ENCODE measurements at places on chromosomes 5 and 9.

GRCh38 chr5:176704355-176704754 lies 57.1 kb downstream of the TSPAN17 start:
- no peak for DNase-seq

DNA sequence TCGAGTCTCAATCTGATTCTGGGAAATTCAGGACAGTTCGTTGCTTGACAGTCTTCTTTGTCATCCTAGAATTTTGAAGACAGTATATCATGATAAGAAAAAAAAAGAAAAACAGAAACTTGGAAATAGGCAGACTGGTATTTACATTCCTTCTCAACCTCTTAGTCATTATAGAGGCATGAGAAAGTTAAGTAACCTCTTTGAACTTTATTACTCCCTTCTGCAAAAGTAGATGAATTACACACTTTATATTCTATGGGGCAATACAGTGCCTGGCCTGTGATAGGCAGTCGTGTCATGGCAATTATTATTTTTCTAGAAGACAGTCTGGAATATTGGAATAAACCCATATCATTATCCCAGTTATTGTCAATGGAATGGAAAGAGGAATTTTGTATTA lies 828.9 kb downstream of the TLR4 start:
- no peak for DNase-seq

DNA sequence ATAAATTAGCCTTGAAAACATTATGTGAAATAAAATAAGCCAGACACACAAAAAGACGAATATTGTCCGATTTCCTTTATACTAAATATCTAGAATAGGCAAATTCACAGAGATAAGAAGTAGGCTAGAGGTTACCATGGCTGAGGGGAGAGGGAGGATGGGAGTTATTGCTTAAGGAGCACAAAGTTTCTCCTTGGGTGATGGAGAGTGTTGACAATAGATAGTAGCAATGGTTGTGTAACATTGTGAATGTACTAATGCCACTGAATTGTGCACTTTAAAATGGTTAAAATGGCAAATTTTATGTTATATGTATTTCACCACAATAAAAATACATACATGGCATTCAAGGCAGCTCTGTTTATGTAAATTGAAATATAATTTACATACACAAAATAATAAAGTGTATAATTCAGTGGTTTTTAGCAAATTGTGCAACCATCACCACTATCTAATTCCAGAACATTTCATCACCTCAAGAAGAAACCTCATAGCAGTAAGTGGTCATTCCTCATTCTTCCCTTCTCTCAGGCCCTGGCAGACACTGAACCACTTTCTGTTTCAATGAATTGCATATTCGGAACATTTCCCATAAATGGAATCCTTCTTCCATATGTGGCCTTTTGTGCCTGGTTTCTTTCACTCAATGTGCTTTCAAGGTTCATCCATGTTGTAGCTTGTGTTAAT lies 59.2 kb downstream of the NDST1 start:
- DNase-seq: no peak

- no peak for DNase-seq
Measured at GRCh38 chr5:64969578-64969977, 200.8 kb downstream of the CWC27 start.

DNA sequence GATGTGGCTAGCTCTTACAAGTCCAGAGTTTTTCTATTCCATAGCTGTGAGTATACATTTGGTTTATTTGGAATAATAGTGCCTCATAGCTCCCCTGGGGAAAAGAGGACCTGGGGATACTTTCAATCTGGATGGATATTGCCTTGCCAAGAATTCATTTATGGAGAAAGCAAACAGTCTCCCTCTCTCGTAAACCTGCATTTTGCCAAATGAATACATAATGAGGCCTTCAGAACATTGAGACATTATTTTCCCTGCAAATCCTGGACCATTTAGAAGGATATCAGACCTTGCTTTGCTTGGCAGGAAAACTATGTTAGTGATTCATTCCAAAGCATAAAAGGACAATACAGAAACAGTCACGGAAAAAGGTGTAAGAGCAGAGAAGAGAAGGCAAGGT lies 569.6 kb upstream of the BRINP1 start:
- DNase-seq: no peak

DNA sequence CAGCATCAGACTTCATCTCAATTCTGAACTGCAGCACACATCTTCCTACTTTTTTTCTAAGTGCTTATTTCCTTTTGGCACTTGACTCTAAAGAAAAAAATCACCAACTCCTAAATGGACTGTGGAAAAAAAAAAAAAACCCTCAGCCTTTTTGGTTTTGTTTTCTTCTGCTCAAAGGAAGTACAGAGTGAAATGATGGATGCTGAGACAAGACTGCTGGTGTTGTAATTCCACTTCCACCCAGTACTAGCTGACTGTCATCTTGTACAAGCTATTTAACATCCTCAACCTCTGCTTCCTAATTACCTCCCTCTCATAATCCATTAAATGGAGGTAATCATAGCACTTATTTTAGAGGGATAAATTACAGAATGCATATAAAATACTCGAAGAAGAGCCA lies 171.5 kb upstream of the GNA14 start:
- DNase-seq: no peak

DNA sequence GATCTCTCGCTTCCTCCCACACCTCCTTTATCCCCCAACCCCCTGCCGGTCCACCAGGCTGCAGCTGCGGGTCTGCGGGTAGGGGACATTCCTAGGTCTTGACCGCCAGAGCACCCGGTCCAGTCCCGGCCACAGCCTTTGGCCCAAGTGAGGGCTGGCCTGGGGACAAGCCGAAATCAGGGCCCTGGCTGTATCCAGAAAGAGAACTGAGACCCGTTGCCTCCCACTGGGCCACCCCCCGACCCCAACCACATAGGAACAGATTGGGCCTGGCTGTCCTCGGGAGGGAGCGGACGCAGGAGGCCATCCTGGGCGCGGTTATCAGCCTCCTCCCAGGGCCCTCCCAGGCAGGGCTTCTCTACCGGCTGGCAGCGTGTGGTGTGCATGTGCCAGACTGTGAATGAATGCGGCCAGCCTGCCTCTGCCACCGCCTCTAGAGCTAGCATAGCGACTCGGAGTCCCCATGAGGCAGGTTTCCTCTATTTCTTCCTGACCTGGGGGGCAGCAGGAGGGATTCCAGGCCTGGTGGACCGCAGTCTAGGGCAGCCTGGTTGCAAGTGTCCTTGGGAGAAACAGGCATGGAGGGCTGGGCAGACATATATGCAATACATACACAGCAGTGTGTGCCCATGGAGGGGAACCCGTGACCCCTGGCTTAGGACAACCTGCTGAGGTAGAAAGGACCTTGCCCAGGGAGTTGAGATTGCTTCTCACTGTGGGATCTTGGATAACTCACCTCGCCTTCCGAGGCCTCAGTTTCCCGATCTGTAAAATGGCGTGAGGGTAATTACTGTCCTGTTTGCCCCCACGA lies 1.2 kb downstream of the N4BP3 start:
- no peak for DNase-seq

- no peak for DNase-seq
Measured at GRCh38 chr9:36942891-36943290, 91.2 kb downstream of the PAX5 start.

- DNase-seq: no peak
Measured at GRCh38 chr5:16727755-16728325, 111.0 kb upstream of the RETREG1 start.

DNA sequence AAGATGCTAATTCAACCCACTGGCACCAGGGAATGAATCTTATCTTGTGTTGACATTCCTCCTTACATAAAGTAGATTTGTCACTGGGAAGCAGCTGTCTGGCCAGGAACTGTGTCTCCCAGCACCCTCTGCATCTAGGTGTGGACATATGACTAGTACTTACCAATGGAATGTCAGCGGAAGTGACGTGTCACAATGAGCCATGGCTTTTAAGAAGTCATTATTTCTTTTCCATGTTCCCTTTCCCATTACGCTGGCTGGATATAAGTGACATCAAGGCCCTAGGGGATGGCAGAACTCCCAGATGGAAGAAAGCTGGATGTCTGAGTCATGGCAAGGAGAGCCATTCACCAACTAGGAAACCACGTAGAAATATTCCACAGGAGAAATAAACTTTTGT lies 84.7 kb upstream of the MAST4 start:
- no peak for DNase-seq

- no peak for DNase-seq
Measured at GRCh38 chr5:35247648-35248034, 17.4 kb upstream of the PRLR start.

DNA sequence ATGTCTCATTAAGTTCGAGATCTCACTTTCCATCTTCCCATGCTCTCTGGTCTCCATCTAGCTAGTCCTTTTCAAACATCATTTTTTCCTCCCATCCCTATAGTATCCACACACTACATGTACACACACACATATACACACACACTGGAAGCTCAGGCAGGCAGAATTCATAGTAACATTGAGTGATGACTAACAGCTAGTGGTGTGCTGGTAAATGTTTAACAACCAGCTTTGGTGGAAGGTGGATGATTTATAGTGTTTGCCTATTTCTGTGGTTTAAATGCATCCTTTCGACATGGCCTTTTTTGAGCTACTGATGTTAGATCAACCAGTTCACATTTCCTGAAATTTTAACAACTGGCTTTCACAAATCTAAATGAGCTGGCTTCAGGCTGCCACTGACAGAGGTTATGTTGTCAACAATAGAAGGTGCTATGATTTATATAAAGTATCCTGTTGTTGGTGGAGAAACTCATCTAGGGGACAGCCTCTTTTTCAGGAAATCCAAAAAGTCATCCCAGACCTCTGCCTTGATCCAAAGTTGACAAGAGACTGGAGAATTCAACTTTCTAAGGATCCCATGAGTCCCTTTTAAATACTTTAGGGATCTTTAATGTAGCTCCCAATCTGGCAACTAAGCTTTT lies 117.8 kb downstream of the CCDC192 start:
- DNase-seq: no peak

- no peak for DNase-seq
Measured at GRCh38 chr5:180139731-180140055, 68.1 kb upstream of the RNF130 start.

DNA sequence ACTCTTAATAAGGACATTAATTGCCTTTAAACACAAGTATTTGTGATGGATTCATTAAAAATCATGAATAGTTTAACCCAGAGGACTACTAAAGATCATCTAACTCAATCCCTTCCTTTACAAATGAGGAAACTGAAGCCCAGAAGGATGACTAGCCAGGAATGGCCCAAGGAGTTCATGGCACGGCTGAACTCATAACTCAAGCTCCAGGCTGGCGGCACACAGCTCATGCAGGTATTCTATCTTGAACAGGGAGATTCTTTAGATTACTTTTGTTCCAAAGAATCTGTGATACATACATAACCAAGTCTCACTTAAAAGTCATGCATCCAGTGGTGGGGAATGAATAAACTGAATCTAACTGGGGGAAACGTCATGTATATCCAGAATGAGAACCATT lies 495.5 kb downstream of the ACTL7B start:
- DNase-seq: no peak

GRCh38 chr9:37200433-37201005 lies 80.1 kb downstream of the ZCCHC7 start:
- DNase-seq: no peak

GRCh38 chr9:20333991-20334390 lies 288.3 kb downstream of the MLLT3 start:
- DNase-seq: no peak

- DNase-seq: no peak
Measured at GRCh38 chr5:10885026-10885425, 124.0 kb upstream of the DAP start.

DNA sequence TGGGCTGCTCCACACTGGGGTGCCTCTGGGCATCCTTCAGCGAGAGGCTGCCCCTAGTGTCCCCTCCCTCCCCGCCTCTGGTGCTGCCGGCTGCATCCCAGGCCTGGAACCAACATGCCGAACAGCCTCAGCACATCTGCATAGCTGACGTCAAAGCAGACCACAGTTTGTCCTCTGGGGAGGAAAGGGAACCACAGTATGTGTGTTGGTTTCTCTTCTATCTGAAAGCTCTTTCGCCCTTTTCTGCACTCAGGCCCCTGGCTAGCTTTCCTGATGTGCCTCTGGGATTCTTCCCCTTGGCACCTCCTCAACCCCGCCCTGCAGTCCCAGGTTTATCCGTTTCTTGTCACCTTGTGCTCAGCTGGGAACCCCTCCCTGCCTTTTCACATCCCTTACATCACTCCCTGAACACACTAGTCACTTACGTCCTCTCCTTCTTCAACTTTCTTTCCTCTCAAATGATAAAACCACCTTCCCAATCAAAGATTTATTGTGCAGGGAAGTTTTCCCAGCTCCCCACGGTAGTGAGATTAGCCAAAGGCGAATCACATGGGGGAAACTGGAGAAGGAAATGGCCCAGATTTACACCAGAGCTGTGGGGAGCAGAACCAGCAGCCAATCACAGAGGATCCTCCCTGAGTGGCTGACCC lies 35.5 kb upstream of the B4GALT1 start:
- no peak for DNase-seq

DNA sequence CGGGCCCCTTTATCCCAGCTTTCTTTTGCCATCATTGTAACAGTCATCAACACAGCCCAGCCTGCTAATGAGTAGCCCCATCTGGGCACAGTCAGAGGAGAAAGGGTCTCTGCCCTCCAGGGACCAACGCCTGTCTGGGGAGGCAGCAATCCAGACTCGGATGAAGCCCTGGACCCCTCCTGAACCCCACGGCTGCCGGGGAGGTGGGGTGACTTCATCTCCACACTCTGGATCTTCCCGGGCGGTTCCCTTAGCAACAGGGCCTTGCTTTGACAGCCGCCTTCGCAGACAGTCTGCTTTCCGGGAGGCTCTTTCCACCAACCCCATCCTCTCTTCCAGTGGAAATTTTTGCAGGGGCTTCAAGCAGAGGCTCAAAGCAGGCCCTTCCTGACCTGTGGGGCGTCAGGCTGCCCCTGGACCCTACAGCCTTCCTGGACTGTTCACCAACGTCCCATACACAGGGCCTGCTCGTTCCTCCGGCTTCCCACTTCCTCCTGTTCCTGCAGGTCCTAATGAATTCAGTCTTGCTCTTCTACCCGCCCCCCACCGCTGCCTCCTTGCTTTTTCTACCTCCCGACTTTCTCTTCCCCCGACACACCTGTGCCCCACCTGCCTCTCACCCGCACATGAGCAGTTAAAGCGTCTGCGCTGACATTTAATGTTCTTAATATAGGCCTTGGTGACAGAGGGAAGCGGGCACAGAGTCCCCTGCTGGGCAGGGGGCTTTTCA lies 161.7 kb upstream of the MVB12B start:
- no peak for DNase-seq

DNA sequence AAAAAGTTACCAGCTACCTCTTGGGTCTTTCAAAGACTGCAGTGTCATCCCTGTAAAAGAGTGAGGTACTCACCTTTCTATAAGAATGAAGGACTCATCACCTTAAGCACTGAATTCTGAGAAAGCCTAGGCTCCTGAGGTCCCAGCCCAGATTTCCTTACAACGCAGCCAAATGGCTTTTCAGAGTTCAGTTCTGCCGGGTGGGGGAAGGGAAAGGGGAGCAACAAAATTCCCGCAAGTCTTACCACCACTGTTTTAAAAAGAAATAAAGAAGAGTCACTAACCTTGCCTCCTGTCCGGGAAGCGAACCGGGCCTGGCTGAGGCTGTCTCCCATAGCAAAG lies 373 bp downstream of the ADAMTS12 start:
- DNase-seq: no peak

DNA sequence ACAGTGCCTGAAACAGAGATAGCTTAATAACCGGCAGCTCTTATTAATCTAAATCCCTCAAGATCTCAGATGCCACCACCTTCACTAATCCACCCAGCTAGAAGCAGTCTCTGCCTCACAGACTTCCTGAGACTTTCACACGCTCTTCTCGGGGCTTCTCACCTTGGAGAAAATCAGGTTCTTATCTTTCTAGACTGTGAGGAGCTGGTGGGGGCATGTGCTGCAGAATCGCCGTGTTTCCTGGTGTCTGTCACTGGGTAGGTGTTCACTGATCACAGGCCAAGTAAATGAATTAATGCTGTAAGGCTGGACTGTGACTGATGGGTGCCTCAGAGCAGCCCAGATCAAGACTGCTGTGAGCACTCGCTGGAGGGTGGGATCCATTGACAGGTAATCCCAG lies 101.7 kb downstream of the PSD2 start:
- DNase-seq: no peak

All from activated CD4-positive, CD25-positive, alpha-beta regulatory T cell (primary cell).